CD14-positive monocyte (primary cell): ENCODE measurements at places on chromosomes 12 and 14.

DNA sequence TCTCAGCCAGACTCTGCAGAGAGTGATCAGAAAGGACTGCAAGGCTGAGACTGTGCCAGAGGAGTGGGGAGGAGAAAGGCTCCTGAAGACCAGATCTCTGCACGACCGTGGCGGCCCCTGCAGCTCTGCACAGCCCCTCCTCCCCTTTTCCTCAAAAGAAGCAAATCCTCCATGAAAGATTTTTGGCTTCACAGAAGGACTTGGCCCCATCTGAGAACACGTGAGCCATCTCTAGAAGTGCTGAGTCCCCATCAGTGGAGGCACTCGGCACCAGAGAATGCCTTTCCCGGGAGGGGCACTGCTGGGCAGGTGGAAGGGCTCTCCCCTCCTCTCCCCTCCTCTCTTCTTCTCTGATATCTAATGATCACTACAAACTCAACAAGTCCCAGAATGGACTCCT is 6.8 kb downstream of the FIGNL2 start:
- no peak for DNase-seq

DNA sequence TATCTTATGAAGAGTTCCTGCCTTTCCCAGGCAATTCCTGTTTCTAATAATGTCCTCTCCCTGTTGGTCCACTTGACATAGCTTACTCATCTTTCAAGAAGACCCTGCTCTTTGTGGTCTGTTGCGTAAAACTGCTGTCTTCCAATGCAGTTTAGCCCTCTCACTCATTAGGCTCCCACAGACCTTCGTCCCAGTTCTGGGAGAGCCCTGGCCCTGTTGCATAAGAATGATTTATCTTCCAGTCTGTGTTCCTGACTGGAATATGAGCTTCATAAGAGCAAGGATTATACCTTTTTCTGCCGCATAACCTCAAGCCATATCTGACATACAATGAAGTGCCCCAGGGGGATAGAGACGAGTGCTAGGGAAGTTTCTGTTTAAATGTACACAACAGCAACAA is 365.9 kb upstream of the NOVA1 start:
- DNase-seq, result no peak

DNA sequence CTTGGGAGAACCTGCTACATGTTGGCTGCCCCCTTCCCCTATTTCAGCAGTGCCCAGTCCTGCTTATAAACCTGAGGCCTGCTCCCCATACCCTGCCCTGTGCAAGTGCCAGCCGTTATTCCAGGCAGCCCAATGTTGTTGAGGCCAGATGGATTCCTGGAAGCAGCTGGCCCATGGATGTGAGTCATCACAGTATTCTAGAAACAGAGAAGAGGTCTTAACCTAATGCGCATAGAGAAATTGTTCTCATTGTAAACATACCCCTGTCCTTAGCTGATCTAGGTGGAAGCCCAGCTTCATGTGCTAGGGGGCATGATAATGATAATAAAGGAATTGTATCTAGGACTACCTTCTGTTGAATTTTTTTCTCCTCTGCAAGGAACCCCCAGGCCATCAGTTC is 69.7 kb downstream of the TSPAN11 start:
- no peak for DNase-seq

- DNase-seq, result no peak
Observed at GRCh38 chr14:49896966-49897365, 4.1 kb downstream of the ARF6 start.

DNA sequence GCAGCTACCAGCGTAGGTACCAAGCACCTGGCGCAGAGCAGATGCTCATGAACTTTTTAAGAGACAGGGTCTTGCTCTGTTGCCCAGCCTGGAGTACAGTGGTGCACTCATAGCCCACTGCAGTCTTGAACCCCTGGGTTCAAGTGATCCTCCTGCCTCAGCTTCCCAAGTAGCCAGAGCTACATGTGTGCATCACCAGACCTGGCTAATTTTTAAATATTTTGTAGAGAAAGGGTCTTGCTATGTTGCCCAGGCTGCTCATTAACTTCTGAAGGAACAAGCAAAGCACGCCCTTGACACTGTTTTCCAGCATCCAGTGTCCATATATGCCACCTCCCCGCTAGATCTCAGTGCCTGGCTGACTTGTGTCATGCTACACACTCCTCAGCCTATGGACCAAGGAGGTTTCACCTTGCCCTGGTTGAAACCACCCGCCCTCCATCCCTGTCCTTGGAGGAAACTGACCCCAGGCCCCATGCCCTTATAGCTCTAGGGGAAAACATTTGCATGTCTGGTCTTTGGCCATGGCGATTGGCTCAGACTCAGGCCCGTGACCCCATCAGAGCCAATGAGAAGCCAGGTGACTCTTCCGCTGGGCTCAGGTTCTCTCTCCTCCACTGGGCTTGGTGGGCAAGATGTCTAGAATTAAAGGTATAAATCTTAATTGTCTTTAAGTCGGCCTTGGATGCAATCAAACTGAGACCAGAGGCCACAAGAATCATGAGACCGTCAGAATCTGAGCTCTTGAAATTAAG is 26.3 kb downstream of the TESC start:
- no peak for DNase-seq

DNA sequence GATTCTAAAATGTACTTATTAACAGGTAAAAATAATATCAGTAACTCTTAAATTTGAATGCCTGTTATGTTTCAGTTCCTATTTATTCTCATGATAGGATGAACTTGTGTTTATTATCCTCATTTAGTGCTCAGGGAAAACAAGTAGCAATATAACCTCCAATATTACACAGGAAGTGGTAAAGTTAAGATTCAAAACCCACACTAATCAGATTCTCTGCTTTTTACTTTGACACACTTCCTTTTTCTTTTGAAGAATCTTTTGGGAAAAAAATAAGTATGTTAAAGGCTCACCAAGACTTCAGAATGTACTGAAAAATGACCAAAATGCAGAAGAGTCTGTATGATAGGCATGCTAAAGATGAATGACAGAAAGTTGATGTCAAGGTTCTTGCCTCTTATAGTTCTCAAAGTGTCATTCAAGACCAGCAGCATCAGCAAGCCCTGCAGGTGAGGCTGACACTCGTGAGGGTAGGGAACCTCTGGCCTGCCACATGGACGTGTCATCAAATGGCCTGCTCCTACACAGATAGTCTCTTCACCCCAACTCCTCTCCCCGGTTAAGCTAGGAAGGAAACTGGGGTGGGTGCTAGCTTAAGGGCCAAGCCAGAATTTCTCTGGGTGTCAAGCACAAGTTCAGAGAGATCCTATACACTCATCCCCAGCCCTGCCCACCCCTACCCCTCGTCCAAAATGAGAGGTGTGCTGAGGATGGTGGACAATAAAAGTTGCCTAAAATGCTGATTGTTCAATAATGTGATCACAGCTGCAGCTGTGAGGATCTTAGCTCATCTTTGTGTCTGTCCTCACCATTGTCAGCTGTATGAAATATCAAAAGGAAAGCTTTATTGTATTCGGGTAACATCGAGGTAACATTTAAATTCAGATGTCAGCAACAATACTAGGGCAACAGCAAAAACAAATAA is 6.3 kb downstream of the TBPL2 start:
- no peak for DNase-seq

GRCh38 chr14:21991130-21991529 is 317.5 kb upstream of the OR4E1 start:
- no peak for DNase-seq

DNA sequence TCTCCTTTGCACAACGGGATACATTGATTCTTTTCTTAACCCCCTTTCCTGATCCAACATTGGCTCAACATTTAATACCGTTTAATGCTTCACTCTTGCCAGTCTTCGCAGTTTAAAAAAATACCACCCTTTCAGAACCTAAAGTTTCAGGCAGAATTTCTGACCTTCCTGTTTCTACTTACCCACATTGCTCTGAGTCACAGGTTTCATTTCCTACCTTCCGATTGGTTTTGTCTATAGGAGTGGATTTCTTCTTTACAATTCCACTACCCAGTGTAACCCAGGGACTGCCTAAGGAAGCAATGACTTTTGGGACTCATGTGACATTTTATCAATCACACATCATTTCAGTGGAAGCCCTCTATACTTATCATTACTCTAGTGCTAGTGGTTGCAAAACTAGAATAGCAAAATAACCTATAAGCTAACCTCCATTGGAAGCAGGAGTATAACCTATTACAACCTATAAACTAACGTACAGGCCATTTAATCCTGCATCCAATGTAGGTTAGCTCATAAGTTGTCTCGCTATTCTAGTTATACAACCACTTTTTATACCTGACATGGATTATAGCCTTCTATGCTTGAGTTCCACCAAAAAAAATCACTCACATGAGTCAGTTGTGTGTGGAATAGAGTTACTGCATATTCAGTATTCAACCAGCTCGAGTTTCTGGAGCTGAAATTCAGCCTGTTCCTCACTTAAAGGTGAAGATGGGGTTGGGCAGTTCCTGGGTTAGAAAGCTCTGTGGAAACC is 64.9 kb upstream of the KITLG start:
- DNase-seq, result peak; percentile 46

GRCh38 chr12:3357950-3358525 is 133.0 kb upstream of the PRMT8 start:
- no peak for DNase-seq
